ENCODE measurements at places on chromosomes 12 and 14. TPM values are rescaled to one million over a fixed set of nuclear protein-coding genes. Genes with fewer than 3 reads are reported as not detected.

GRCh38 chr12:68865399-68866164, 57.6 kb downstream of the MDM2 start:
- DNase-seq = no peak

DNA sequence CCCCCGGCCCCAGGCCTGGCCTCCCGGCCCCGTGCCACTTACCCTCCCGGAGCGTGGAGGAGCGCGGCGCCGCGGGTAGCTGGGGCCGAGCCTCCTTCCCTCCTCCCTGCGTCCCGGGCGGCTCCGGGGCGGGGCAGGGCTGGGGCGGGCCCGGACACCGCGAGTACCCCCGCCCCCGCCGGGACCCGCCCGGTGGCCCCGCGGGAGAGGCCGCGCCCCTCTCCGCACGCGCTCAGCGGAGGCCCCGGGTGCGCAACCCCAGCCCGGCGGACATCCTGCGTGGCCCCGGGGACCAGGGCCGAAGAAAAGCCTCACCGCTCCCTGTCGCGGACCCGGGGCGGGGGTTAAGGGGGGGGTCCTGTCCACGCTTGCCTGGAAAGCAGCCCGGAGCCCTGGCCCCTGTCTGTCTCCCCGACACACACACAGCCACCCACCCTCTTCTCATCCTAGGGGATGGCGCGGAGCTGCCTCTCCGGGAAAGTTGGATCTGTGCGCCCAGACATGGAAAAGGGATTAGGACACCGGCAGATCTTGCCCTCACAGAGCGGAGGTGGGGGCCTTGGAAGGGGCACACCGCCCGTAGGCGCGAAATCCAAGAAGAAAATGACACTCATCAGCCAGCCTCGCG, at the start of gene SYNE3:
TSS of gene SYNE3 (minus strand) at position 97 of the 628 bp plus-strand sequence. CDS start 40,829 bp downstream, outside the sequence.
- no peak for DNase-seq

- no peak for DNase-seq
Measured at GRCh38 chr14:81982046-81982445, 448.4 kb upstream of the SEL1L start.

DNA sequence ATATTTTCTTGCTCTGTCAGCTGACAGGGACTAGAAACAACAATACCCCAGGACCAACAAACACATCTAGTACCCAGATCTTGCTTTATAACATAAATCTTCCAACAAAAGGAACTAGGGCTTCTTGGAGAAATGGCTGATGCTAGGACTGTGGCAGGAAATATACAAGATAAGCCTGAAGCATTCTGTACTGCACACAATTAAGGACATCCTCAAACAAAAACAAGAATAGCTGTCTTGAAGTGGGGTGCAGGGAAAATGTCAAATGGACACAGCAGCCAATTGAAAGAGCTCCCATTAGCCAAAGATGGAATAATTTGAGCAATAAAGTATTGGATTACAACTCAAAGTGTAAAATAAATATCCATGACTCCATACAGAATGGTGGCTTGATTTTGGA, 50.0 kb downstream of the LGMN start:
- no peak for DNase-seq

DNA sequence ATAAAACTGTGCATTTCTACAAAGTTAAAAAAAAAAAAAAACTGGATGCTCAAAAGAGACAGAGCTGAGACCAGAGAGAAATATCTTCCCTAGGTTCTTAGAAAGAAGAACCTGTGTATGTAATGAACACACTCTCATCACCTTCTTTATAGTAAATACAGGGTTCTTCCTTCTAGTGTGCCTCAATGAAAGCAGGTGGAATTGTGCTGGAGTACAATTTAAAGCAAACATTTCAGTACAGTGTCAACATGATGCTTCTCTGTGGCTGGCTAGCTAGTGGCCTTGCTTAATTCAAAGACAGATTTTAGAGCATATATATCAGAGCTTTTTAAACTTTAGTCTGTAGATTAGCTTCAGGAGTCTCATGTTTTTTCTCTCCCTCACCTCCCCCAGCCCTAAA, 249.8 kb upstream of the ARHGAP5 start:
- DNase-seq = no peak

The LRRC43 gene
- 2.0 TPM for polyA plus RNA-seq

The KLRD1 gene
- 2.6 TPM for polyA plus RNA-seq

The KRT80 gene
- 0.45 TPM for polyA plus RNA-seq

The TAS2R7 gene
- not detected for polyA plus RNA-seq
